Ammon's horn (tissue), 1 donor: ENCODE measurements at places on chromosomes 1 and 21.
A peak's percentile ranks its signal among the peaks of the same experiment; 100 is the strongest.

GRCh38 chr1:26112407-26112775 lies 767 bp downstream of the PDIK1L start:
- no peak for DNase-seq

- peak; percentile 52 for DNase-seq
Observed at GRCh38 chr1:37479255-37480124, 5.1 kb downstream of the ZC3H12A start.

- no peak for DNase-seq
Observed at GRCh38 chr1:53130878-53131589, 11.4 kb downstream of the SLC1A7 start.

- no peak for DNase-seq
Observed at GRCh38 chr1:1877865-1878436, 12.9 kb downstream of the GNB1 start.

DNA sequence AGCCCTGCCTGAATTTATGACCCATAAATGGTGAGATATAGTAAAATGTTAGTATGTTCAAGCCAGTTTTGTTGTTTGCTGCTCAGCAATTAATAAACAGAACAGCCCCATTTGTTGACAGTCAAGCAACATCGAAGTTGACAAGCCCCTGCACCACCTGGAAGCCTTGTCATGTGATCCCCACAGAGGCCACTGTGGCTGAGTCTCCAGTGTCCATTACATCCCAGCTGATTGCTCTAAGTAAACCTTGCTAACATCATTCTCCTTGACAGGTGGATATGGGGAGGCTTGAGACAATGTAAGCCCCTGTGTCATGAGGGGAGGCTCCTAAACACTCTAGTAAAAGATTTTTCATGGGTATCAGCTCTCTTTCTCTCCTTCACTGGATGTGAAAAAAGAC lies 17.5 kb upstream of the TACSTD2 start:
- DNase-seq, result no peak

GRCh38 chr1:55813618-55814017 lies 598.5 kb upstream of the USP24 start:
- no peak for DNase-seq

DNA sequence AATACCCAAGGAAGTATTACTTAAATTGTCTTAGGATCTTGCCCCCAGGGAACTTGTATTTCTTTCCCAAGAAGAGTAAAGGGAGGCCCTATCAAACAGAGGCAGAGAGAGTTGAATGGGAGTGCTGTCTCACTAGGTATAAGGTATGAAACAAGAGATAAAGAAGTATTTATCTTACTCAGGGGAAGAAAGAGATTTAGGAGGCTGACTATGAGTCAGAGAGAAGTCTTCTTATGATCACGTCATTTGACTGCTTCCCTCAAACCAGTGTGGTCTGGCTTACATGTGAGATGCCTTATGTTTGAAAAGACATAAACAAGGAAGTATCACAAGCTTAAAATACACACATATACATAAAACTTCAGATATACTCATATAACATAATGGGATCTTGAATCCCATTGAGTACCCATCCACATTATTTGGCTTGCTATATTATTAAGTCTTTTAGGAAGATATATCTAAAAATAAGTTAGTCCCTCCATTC lies 29.6 kb downstream of the DUSP10 start:
- peak; percentile 57 for DNase-seq

GRCh38 chr1:98906809-98907208 lies 97.9 kb downstream of the PLPPR5 start:
- DNase-seq, result no peak

GRCh38 chr1:67214420-67215174 lies 48.3 kb downstream of the IL23R start:
- no peak for DNase-seq

DNA sequence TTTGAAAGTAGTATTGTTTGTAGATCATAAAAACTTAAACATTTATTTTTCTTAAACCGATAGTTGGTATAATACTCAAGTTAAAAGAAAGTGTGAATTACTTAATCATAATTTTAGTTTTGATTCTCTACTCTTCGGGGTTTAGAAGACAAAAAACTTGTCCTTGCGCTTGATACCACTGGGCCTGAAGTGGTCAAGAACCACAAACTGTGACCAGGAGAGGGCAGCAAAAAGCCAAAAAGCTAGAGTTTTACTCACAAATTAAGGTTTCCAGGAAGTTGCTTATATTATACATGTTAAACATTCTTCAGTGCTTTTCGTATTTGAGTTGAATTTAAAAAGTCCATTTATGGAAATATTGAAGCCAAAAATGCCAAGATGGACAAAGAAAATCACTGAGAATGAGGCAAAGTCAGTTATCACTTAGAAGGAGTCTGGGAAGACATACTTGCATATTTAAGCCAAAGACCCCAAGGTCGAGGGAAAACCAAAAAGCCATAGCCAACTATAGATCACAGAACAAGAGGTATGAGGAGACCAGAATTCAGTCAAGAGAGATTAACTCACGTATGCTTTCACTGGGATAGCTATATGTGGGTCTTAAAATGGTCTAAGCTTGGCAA lies 34.2 kb downstream of the EFCAB7 start:
- DNase-seq, result no peak

DNA sequence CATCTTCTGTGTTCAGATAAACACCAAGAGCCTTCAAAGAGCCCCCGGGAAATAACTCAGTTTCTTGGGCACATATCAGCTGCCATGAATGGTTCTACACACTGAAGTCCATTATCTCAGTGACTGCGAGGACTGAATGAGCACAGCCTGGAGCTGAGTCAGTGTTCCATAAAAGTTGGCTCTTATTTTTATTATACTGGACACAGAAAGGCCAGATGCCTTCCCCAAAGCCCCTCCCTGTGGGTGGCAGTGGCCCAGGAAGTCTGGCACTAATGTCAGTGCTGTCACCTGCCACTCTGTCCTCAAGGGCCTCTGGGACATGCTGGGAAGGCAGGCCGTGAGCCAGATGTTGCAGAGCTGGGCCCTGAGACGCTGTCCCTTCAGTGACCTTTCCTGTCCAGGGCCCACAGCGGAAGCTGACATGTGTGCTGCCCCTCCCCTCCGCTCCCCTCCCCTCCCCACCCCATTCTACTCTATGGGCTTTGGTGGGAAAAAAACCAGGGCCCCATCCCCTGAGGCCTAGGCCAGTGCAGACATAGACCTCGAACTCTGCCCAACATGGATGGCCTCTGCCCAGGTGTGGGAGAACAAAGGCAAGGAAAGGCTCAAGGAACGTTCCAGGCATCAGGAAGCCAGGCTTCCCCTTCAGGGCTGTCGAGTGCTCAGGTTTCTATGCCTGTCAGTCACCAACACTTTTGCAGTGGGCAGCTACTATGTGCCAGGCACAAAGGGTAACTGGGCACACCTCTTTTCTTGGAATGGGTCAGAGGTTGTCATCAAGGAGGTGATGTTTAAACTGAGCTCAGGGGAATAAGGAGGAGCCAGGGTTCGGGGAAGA lies 22.4 kb upstream of the NPPB start:
- DNase-seq, result peak; percentile 22

GRCh38 chr1:171983584-171983983 lies 142.3 kb downstream of the DNM3 start:
- DNase-seq, result peak; percentile 25

DNA sequence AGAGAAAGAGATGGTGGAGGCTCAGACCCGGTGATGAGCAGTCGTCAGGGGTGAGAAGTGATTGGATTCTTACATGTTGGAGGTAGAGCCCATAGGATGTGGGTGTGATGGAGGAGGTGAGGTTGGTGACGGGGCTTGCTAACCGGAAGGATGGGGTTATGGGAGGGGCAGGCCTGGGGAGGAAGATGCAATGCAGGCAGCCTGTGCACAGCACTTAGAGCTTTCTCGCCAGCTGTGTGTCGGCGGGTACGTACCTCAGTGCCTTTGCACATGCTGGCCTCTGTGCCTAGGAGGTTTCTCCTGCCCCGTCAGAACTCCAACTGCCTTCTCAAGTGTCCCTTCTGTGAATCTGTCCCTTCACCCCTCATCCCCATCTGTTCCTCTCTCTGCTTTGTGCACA lies 2.9 kb upstream of the BSND start:
- DNase-seq, result no peak

DNA sequence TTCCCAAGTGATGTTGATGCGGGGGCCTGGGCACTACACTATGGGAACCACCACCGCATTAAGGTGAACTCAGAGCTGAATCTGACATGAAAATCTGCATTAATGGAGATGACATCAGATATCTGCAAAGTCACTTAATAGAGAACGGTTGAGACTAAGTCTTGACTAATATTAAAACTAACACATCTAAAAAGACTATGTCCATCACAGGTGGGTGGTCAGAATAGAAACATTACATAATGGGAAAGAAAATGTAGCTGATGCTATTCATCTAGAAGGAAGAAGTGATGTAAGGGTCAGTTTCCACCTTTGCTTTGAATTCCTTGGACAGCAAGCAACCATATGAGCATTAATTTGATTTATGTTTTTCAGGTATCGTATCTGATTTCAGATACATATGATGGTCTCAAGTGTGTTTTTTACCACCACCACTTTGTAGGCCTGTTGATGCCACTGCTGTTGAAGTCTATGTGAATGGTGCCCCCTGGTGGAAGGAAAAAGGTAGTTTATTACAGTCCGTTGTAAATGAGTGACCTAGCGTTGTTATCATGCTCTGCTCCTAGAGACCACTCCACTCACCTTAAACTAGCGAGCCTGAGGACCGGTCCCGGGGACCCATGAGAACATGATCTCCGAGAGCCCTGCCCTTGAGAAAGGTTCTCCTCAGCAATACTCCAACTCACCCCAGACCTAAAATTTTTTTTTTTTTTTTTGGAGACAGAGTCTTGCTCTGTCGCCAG lies 73.5 kb downstream of the BACH1 start:
- peak; percentile 85 for DNase-seq

DNA sequence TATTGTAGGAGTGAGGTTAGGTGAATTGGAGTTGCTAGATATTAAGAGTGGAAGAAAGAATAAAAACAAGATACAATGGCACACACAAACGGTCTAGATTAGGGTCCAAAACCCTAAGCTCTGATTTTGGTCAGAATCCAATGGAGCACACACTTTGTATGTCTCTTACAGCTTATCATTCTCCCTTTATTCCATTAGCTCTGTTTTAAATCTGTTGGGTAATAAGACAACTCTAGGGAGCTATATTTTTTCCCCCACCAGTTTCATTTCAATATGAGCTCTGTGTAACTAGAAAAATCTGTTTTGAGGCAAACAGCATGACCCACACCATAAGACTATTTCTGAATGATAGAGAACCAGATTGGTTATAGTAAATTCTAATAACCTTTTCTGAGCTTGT lies 465.6 kb downstream of the ADGRL2 start:
- no peak for DNase-seq

DNA sequence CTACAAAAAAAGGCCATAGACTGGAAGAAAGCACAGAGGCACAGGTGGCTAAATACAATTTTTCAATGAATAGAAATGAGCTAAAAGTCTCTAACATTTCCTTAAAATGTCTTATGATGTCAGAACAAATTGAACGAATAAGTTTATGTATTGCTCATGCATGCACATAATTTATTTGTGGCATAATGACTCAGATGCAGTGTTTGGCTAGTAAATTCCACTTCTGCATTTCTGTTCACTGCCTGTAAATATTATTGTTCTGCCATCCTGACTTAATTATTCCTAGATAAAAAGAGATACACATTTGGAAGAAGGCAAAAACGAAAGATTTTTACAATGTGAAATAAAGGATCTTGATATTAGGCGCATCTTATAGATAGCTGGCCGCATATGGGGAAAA lies 26.6 kb upstream of the EXO1 start:
- no peak for DNase-seq

DNA sequence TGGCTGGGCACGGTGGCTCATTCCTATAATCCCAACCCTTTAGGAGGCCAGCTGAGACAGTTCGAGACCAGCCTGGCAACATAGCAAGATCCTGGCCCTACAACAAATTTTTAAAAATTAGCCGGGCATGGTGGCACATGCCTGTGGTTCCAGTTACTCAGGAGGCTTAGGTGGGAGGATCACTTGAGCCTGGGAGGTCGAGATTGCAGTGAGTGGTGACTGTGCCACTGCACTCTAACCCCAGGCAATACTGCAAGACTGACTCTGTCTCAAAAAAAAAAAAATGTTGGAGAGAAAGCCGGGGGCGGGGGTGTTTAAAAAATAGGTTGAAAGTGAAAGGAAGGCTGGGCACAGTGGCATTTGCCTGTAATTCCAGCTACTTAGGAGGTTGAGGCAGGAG lies 16.5 kb downstream of the CLDN19 start:
- DNase-seq, result no peak

GRCh38 chr1:88061492-88062177 lies 622.4 kb upstream of the PKN2 start:
- peak; percentile 57 for DNase-seq

- DNase-seq, result peak; percentile 71
Observed at GRCh38 chr1:34684266-34684665, 70.6 kb upstream of the GJB5 start.

DNA sequence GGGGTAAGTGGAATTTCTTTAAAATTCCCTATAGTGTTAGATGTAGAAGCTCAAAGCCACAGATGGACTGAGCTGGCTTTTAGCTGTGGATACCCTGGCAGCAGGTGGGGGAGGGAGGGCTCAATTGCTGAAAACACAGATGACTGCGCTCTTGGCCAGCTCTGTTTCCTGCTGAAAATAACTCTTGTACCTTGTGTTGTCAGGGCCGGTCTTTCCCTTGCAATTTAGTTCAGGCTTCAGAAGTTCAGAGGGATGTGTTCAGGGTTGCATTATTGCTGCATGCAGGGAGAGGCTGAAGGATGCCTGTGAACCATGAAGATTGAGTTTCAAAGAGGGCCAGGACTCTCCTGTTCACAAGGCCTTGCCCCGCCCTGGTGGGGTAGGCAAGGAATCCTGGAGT lies 58.1 kb upstream of the GCLM start:
- no peak for DNase-seq

DNA sequence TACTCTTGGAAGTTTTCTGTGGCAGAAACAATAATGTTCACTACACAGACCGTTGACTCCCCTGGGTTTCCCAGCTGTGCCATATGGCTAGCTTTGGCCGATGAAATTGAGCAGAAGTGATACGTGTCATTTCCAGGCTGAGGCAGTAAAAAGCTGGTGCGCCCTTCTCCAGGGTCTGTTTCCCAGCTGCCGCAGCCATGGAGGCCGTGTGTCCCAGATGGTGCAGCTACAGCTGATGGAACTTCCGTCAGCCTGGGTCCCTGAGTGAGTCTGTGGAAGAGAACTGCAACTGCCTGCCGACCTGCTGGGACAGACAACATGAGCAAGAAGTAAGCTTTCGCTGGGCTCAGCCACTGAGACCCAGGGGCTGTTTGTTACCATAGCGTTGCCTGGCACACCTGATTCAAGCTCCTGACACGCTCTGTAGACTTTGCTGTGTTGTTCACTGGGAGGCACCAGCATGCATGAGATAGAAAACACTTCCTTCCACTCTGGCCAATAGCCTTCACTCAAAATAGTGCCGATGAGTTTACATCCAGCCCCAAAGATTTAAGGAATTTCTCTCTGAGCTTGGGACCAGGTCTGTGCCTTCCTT lies 116.3 kb upstream of the SLC25A33 start:
- no peak for DNase-seq
